GM20000 (cell line): ENCODE measurements at places on chromosomes 6 and 20.

DNA sequence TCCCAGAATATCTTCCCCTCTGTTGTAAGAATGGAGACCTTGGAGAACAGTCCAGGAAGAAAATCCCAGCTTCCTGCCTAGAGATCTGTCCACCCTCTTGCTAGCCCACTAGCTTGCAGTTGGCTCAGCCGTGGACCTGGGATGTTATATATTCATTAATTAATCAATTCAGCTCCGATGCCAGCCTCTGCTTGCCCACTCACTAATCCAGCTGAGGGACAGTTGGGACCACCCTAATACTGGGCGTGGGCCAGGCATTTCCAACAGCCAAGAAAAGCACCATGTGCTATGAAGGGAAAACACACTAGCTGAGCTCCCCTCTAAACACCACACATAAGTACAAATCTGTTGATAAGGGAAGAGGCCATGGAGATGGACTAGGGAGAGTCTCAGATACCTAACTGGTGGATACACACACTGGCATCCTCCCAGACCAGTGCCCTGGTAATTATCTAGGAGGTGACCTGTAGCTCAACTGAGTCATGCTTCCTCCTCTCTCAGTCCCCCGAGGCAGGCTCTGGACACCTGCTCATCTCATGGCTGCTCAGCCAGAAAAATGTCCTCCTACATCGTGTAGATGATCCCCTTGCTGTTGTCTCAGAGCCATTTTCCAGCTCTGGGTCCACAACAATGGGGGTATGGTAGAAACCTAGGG lies 78.9 kb downstream of the ANKRD60 start:
- DNase-seq: no peak

- DNase-seq: no peak
These were observed 335.5 kb upstream of the POU3F2 start for GRCh38 chr6:98498866-98499265.

DNA sequence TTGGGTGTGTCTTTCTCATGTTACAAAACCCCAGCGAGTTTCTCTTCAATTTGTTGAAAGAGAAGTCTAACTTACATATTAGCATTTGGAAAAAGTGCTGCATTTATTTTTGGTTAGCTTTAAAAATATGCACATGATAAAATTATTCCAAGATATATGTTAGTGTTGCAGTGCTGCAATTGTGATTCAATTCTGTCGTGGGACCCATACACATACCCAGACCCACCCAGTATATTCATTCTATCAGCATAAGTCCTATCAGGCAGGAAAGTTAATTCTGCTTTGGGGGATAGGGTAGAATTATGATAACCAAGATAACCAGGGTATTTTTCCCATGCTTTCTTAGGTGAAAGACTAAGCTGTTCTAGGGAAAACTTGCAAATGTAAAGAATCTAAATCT lies 313.5 kb downstream of the EPHA7 start:
- DNase-seq: no peak

GRCh38 chr6:20846602-20847028 lies 312.4 kb downstream of the CDKAL1 start:
- peak; percentile 16 for DNase-seq

DNA sequence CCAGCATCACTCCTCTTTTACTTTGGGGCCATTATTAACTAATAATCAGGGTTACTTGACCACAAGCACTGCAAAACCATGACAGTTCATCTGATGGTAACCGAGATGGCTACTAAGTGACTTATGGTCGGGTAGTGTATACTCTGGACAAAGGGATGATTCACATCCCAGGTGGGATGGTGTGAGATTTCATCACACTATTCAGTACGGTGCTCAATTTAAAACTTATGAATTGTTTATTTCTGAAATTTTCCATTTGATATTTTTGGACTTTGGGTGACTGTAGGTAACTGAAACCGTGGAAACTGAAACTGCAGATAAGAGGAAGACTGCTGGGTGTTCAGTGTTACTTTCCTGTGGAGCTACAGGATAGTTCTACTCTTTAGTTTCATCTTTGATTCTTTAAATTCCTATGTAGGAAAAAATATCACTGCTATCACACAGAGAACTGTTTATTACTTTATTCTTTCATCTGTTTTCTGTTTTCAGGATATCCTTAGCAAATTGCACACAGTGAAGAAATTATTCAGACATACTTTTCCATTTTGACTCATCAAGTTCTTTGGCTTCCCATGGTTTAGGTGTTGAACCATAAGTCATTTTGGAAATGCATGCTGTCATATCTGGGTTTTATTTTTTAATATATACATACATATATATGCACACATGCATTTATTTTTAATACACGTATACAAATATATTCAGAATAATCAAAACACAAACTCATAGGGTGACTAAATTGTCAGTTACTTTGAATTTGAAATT lies 59.1 kb upstream of the C20orf144 start:
- DNase-seq: peak; percentile 14

- DNase-seq: no peak
These were observed 490.6 kb upstream of the POU3F2 start for GRCh38 chr6:98343797-98344196.

- no peak for DNase-seq
These were observed 27.3 kb upstream of the RPP40 start for GRCh38 chr6:5031150-5031549.

DNA sequence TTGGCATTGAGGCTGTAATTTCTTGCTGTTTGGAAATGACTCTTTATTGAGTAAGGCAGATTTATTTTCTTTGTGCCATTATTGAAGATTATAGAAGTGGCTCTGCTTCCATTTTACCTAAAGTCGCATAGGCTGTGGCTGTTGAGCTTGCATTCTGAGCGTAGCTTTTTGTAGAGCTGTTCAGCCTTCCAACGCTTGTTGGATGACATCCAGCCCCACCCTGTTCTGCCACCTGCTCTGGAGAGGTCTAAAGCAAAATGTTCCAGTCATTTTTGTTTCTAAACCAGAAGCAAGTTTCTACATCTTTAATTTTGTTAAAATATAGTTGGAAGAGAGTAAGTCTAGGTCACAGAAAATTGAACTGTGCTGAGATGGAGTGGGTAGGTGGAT lies 24.4 kb downstream of the UST start:
- DNase-seq: no peak

DNA sequence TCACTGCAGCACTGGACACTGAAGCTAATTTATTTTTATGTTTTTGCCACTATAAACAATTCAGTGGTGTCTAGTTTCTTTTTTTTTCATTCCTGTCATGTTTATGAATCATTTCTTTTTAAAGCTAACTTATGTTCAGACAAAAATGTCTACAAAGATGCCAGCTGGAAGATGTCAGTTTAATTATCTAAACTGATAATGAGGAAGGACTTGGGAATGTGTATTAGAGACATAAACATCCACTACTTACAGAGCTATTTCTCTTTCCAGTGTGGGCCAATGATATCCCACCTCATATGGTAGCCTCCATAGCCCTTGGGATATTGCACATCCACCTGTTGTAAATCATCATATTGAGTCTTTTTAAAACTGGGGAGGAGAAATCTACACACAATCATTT lies 132.1 kb upstream of the FAM184A start:
- DNase-seq: no peak

GRCh38 chr6:120363429-120363828 lies 970.9 kb downstream of the TBC1D32 start:
- no peak for DNase-seq

GRCh38 chr6:110979565-110980101 lies 2.2 kb upstream of the RPF2 start:
- DNase-seq: no peak

- DNase-seq: no peak
These were observed 8.1 kb upstream of the CCN5 start for GRCh38 chr20:44707018-44707579.

- DNase-seq: no peak
These were observed 295.5 kb upstream of the JARID2 start for GRCh38 chr6:14950103-14950969.

DNA sequence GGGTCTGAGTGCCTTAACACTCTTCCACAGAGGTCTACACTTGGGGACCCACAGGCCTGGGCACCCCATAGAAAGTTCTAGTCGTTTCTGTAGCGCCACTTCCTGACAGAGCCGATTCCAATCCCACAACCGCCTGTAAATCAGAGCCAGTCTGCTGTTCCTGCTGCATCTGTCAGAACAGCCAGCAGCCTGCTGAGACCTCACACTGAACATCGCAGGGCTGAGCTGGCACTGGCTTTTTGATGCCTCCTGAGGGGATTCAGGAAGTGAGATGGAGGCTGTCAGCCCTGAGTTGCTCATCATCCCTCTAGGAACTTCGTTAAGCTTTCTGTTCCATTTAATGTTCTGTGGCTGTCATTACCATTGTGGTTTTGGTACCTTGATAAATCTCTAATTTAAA lies 48.9 kb downstream of the DCBLD1 start:
- no peak for DNase-seq

DNA sequence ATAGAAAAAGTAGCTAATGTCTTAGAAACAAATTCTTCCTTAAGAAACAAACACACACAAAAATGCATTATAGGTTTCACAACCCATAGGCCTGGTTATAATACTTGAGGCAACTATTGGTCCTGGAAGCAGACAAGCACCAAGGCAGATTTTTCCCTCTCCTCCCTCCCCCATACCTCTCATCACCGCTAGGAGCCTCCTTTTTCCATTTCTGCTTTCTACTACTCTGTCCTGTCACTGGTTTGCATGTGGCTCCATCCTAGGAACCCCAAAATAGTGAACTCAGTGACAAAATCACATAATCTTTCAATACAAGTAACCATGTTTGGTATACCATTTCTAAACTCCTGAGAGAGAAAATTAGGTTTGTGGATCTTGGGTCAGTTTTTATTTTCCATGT lies 66.1 kb downstream of the HMGCLL1 start:
- DNase-seq: no peak

GRCh38 chr20:58237318-58238132 lies 9.1 kb upstream of the ANKRD60 start:
- no peak for DNase-seq
